GM18507 (cell line): ENCODE measurements at places on chromosomes 2 and 18.

- DNase-seq: no peak
Measured at GRCh38 chr2:98438190-98439133, 6.2 kb upstream of the INPP4A start.

GRCh38 chr18:58618822-58619595 lies 9.9 kb downstream of the ALPK2 start:
- no peak for DNase-seq

- DNase-seq: no peak
Measured at GRCh38 chr2:171279983-171280790, 119.5 kb upstream of the TLK1 start.

GRCh38 chr18:10946058-10946457 lies 203.3 kb downstream of the PIEZO2 start:
- DNase-seq: no peak

GRCh38 chr18:67875060-67875459 lies 358.5 kb upstream of the DSEL start:
- DNase-seq: no peak

- DNase-seq: no peak
Measured at GRCh38 chr2:10691521-10691920, 1.7 kb upstream of the NOL10 start.

DNA sequence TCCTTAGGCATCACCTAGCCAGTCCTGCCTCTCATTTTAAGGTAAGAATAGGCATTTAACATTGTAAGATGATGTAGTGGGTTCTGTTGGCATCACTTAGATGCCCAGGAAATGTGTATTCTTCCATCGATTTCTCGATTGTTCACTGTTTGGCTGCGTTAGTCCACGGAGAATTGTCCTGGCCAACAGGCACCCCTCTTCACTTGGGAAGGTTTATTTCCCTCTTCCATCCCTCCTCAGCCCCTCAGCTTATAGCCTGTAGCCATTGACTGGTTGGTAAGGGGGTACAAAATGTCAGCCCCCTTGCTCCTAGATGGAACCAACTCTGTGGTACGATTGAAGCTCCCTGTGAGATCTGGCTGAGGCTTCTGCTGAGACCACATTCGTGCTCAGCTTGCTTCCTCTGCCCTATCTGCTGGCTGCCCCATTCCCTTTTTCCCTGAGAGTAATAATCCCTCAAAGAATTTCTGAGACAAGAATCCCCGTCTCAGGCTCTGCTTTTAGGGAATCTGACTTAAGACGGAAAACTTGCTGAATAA lies 43.4 kb downstream of the PLEKHA3 start:
- DNase-seq: no peak

- no peak for DNase-seq
Measured at GRCh38 chr18:35076135-35076924, 35.1 kb downstream of the MAPRE2 start.

- peak; percentile 26 for DNase-seq
Measured at GRCh38 chr2:636641-637405, 40.4 kb downstream of the TMEM18 start.

GRCh38 chr2:150174056-150174805 lies 313.2 kb downstream of the RND3 start:
- no peak for DNase-seq

DNA sequence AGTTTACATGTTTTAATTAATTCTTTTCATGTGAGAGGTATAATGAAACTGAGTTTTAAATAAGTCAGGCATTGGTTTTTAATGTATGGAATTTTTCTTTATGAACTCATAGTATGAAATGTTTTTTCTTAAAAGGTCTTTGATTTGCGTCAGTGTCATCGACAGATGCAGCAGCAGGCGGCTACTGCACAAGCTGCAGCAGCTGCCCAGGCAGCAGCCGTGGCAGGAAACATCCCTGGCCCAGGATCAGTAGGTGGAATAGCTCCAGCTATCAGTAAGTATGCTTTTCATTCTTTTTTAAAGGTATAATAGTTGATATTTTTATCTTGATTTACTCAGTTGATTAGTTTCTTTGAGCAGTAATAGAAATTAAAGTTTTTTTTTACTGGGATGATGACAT lies 46.5 kb downstream of the SMAD4 start:
- DNase-seq: no peak

GRCh38 chr2:132560562-132560961 lies 109.4 kb downstream of the LYPD1 start:
- DNase-seq: no peak

- no peak for DNase-seq
Measured at GRCh38 chr18:3832025-3832638, 382.2 kb downstream of the TGIF1 start.

- no peak for DNase-seq
Measured at GRCh38 chr2:31004257-31004656, 134.0 kb downstream of the GALNT14 start.

DNA sequence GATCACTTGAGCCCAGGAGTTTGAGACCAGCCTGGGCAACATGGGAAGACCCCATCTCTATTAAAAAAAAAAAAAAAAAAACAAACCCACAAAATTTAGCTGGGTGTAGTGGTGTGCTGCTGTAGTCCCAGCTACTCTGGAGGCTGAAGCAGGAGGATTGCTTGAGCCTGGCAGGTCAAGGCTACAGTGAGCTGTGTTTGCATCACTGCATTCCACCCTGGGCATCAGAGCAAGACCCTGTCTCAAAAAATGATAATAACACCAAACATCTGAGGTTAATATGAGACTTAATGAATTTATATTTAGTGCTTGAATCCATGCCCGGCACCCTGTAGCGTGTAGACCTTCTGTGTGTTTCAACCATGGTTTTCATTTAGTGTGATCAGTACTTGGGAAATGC lies 22.8 kb downstream of the CABLES1 start:
- DNase-seq: no peak

DNA sequence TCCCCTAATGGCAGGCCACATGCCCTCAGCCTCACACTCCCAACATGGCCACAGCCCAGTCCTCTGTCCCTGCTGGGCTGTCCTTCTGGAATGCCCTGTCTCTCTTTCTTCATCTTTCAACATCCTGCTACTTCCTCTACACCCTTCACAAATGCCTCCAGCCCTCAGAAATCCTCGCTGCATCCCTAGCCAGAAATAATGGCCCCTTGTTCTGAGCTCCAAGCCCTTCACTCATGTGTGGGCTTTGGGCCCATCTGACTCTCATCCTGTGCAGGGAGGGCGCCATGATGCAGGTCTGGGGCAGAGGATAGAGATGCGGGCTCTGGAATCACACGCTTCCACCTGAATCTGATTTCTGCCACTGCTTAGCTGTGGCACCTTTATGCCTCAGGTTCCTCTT lies 181.9 kb downstream of the TNS1 start:
- no peak for DNase-seq

DNA sequence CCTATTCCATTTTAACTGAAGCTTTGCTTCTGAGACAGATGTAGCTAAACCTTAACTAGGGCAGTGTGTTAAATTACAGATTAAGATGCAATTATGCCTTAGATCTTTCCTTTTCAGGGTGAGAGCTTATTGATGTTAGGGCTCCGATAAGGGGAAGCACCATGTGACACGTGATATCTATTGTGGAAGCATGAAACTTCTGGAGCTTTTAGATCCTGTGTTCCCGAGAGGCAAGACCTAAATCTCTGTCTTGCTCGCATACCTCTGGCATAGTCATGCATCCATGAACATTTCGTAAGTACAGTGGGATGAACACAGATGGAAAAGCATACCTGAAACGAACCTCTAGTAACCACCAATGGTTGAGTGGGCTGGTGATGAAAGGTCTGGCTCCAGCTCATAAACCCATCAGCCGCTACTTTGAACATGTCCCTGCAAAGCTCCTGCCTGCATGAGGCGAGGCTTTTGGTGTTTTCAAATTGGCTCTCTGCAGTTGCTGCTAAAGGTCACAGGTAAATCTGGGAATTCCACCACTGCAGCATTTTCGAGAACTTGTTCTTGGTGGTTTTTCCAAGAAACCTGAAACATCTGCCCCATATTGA lies 3.7 kb upstream of the NRP2 start:
- DNase-seq: no peak

GRCh38 chr2:142065700-142066099 lies 65.1 kb downstream of the LRP1B start:
- DNase-seq: no peak

DNA sequence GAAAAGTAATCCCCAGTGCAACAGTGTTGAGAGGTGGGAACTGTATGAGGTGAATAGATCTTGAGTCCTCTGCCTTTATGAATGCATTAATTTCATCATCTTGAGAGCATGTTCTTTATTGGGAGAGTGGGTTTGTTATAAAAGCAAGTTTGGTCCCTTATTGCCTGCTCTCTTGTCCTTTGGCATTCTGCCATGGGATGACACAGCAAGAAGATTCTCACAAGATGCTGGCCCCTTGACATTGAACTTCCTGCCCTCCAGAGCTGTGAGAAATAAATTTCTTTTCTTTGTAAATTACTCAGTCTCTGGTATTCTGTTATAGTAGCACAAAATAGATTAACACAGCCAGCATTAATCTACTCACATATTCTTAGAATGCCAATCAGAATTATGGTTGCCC lies 108.6 kb downstream of the EHBP1 start:
- no peak for DNase-seq

GRCh38 chr2:199955007-199955338 lies 318 bp downstream of the TYW5 start:
- no peak for DNase-seq

DNA sequence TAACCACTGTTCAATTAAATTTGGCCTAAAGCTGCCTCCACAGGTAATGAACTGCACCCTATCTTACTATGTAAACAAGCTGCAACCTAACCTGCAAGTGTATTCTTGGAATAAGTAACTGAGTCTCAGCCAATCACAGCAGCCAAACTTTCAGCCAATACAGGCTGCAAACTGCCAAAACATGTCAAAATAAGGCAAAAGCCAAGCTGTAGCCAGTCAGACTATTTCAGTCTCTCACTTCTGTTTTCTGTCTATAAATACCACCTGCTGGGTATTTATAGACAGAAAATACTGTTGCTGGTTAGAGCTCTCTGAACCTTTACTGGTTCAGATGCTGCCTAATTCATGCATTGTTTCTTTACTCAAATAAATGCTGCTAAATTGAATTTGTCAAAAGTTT lies 14.3 kb downstream of the C2orf76 start:
- peak; percentile 39 for DNase-seq

- peak; percentile 71 for DNase-seq
Measured at GRCh38 chr2:94874277-94874997, 3.2 kb downstream of the TEKT4 start.

- no peak for DNase-seq
Measured at GRCh38 chr2:61789807-61790602, 63.9 kb downstream of the FAM161A start.

DNA sequence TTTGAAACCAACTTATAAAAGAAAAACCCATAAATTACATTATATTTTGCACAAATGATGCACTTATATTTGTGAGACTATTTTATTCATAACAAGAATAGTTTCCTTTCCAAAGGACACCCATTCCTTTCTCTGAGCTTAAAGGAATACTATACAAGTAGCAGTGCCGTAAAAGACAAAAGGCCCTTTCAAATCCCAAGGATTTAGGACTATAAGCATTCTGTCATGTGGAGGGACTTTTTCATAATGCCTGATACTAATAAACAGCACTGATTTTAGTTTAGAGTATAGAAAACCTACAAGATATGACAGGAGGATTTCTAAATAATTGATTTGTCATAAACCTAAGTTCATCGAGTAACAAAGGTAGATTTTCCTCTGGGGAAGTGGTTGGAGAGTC lies 1134.2 kb upstream of the ZEB2 start:
- no peak for DNase-seq

- DNase-seq: no peak
Measured at GRCh38 chr2:120539937-120540718, 194.2 kb downstream of the INHBB start.

- no peak for DNase-seq
Measured at GRCh38 chr2:141878016-141878415, 252.8 kb downstream of the LRP1B start.

GRCh38 chr2:181363164-181363563 lies 94.0 kb upstream of the ITGA4 start:
- DNase-seq: no peak
